CD4-positive, alpha-beta T cell treated with Interferon alpha-2 for 1 hour (primary cell): ENCODE measurements at places on chromosomes 12 and 14.

DNA sequence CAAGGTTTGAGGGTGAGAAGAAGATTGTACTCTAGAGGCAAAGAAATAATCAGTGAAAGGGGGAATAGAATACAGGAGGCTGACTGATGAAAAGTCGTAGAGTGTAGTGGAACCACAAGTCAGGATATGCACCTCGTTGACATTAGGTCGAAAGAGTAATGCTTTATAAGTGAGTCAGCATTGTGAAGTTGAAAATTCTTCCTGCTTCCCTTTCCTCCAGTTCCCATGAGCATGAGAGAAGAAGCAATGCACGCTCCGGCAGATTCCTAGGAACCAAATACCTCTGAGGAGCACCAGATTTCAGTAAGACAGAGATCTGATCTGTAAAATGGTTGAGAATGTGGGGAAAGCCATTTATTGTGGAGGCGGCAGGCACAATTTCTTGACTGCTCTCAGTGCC, 16.5 kb downstream of the CCER1 start:
- DNase-seq = no peak

GRCh38 chr12:67338426-67338825, 69.3 kb downstream of the CAND1 start:
- DNase-seq = no peak

- no peak for DNase-seq
These were observed 2.3 kb downstream of the KSR2 start for GRCh38 chr12:117966511-117966910.

DNA sequence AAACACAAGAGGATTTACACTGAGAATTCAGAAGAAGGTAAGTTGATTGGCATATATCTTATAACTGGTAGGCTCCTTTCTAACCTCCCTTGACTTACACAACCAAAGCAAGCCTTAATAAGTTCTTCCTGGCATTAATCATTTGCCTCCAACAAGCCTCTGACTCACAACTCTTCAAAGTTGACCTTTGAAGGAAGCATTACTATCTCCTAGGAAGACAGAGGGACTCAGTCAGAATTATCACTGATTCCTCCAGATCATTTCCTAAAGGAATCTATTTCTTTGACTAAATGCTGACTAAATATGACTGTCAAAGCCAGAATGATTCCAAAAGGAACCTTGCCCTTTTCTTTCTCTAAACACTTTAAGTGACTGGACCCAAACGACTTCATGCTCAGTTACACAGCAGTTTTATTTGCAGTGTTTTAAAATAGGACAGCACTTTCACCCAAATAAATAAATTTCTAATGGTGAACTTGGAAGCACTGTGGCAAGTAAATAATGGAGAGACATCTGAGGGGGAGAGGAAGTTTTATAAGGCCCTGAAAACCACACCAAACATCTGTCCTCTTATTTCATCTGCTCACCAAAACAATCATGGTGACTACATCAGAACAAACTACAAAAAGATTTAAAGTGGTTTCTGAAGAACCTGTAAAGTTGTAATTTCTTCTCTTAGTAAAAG, 128.2 kb downstream of the KLHL28 start:
- no peak for DNase-seq

DNA sequence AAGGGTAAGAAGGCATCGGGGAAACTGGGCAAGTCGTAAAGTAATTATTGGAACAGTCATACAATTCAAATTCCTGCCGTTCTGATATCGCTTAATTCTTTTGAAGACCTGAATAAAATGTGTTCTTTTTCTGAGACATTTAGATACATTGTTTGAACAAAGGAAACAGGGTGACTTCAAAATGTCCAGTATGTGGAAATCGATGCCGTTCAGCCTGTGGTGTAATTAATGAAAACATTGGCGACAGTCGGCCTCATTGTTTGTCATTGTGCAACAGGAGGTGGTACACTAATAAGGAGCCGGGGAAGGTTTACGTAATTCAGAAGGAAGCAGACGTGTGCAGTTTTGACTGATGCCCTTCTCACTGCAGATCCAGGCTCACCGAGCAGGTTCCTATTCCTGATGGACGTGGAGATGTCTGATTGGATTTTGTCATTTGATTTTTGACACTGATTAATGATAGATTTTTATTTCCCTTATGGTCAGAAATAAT, 92.7 kb downstream of the BORCS5 start:
- no peak for DNase-seq

DNA sequence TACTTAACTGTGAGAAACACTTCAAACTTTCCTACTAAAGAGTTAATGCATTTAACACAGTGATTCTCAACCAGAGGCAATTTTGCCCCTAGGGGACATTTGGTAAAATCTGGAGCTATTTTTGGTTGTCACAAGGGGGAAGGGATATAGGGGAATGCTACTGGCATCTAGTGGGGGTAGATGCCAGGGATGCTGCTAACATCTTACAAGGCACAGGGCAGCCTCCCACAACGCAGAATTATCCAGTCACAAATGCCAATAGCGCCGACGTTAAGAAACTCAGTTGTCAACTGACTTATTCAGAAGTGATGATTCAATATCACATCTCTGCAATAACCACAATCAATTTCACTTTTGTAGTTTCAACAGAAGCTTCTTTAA, 2.0 kb downstream of the EEA1 start:
- DNase-seq = peak; percentile 29

- no peak for DNase-seq
These were observed 7.8 kb upstream of the DYNLL1 start for GRCh38 chr12:120488057-120488640.

DNA sequence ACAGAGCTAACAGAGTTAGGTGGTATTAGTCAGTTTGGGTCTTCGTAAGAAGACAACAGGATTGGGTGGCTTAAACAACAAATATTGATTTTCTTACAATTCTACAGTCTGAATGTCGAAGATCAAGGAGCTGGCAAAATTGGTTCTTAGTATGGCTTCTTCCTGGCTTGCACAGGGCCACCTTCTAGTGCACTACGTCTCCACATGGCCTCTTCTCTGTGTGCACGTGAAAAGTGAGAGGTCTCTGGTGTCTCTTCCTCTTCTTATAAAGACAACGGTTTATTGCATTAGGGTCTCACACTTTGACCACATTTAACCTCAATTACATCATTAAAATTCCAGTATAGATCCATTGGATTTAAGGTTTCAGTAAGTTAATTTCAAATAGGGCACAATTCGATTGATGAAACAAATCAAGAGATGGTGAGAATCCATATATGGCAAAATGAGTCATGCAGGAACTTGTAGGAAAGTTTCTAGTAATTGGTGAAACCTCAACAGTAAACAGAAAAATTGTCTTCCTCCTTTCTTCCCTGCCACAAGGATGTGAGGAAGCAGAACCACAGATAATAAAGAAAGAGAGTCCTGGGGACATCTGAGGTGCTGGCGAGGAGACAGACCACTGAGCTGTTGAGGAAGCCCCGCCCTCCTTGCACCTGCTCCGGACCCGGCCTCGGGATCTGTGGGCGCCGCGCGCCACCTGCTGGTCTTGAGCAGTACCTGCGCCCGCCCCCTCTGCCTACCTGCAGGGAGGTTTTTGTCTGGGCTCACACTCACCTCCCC, 846.7 kb downstream of the TMEM121 start:
- peak; percentile 76 for DNase-seq
